Left ventricle myocardium superior (tissue), 1 donor: ENCODE measurements at places on chromosomes 4 and X. TPM values are rescaled to one million over a fixed set of nuclear protein-coding genes. Genes with fewer than 3 reads are reported as not detected.

Gene OTUD6A
- total RNA-seq, result not detected

Gene CSAG3
- total RNA-seq, result not detected

DNA sequence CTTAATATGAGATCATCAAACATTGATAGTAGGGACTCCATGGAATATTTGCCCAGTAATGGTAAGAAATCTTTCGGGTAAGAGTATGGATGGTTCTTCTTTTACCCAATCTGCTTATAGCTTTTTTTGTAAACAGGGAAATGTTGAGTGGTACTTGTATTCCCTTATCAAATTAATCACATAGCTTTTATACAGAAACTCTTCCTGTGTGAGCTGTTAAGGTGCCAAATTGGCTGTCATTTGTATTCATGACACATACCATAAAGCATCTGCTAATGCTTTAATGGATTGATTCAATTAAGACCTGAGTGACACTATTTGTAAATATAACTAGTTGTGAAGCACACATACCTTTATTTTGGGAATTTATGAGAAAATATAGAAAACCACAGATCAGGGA lies 34.2 kb downstream of the KLF3 start:
- DNase-seq, result no peak

- DNase-seq, result no peak
Observed at GRCh38 chr4:87006426-87006675, 71.5 kb downstream of the AFF1 start.

DNA sequence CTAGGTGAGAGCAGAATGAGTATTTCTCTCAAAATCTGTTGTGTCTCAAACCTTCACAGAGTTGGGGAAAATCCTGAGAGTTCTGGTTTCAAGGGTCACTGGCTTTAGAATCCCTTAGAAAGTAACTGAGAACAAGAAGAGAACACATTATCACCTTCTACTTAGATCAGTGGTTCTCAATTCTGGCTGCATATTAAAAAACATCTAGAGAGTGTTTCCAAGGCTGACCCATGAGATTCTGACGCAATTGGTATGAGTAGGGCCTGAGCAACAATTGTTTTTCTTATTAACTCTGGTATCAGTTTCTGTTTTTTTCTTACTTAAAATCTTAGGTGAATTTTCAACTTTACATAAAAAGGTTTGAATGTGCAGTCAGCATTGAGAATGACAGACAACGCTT lies 212.8 kb downstream of the HS6ST2 start:
- no peak for DNase-seq

DNA sequence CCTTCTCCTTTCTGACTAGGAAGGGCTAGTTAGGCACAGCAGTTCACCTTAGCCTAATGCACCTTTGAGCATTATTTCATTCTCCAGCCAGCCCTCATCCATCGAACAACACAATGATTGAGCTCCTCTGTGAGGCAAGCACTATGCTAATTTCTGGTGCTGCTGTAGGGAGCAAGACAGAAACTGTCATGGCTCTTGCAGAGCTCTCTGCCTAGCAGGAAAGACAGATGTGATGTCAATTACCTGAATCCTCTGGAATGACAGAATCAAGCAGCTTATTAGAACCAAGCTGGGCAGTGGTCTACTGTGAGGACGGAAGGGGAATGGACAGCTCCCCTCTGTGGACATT lies 256.1 kb upstream of the NOCT start:
- DNase-seq, result no peak

- no peak for DNase-seq
Observed at GRCh38 chr4:128461291-128462102, 173.9 kb upstream of the PGRMC2 start.

- DNase-seq, result no peak
Observed at GRCh38 chrX:25531096-25531495, 515.3 kb upstream of the ARX start.

DNA sequence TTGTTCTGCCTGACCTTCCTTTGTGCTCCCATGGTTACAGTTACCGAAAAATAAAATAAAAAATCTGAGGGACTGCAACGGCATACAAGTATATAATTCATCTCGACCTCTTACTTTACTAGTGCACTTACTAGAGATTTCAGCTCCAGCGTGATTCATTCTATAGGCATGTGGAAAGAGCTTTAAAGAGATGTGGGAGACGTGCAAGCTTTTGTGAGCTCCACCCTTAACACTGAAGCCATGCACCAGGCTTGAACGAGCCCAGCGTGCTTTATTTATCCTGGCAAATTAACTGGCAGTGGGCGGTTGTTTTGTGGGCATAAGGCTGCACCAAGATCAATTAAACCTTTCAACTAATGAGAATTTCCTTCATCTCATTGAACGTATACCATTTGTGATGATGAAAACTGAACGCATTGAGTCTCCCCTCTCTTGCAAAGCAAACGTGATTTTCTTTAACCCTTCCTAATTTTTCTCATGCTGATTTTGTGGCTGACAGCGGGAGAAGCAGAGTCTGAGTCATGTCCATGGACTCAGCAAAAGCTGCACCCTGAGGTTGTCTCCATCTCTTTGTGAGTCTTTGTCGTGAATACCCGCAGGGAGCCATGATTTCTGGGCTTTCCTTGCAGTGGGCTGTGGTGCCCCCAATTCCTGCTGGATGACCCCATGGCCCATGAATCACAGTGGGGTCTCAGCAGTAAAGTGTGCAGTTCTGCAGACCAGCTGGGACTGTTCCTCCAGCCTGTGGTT lies 60.1 kb downstream of the MXRA5 start:
- no peak for DNase-seq
